ENCODE measurements at places on chromosomes 7 and 10.

DNA sequence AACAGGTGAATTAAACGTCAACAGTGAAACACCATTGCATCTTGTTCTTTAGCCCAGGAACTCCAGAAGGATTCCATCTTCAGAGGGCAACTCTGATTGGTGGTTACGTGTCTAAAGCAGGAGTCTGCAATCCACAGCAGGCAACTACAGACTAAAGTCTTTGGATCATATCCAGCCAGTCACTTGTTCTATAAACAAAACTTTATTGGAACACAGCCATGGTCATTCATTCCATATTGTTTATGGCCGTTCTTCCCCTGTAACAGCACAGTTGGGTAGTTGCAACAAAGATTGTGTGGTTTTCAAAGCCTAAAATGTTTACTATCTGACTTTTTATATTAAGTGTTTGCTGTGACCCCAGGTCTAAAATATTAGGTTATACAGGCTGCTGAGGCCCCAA lies 94.7 kb upstream of the IMMP2L start:
- DNase-seq = no peak

- DNase-seq = no peak
Measured at GRCh38 chr7:52504561-52504960, 530.9 kb upstream of the POM121L12 start.

- no peak for DNase-seq
Measured at GRCh38 chr10:79272353-79272752, 74.9 kb upstream of the PPIF start.

GRCh38 chr10:113689057-113689456 lies 9.3 kb downstream of the CASP7 start:
- DNase-seq = no peak

- DNase-seq = no peak
Measured at GRCh38 chr10:75276069-75276872, 40.5 kb upstream of the COMTD1 start.

- no peak for DNase-seq
Measured at GRCh38 chr10:128519581-128519980, 393.4 kb upstream of the MKI67 start.

DNA sequence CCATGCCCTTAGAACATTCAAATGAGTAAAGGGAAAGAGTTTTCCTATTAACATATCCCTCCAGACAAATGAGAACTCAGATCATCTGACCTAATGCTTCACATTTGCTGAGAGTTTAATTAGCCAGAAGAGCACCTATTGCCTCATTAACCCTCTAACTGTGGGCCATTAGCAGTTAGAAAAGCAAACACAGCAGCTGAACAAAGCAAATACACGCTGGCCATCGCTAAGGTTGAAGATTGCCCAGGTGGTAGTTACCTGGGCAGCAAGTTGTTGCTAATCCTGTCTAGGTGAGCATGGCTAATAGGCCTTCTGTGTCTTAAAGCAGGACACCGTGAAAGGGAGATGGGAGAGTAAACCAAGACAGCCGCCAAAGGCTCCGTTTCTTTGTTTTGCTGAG lies 49.9 kb upstream of the UCN3 start:
- no peak for DNase-seq

GRCh38 chr7:113289140-113289740 lies 170.9 kb upstream of the SMIM30 start:
- peak; percentile 35 for DNase-seq

DNA sequence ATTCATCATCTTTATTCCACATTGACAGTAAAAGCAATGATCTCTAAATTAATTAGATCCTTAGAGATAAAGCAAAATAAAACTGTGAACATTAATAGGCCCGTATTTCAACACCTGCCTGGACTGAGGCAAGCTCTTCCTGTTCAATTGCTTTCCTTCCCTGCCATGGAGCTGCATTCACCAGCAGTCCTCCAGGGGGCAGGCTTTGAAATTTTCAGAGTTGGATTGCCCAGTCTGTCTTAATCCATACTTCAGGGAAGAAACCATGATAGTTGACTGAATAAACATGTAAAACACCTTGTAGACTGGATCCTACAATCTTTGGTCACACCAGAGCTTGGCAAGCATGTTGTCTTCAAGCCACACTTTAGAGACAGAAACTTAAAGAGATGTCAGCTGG lies 936.6 kb downstream of the NRG3 start:
- DNase-seq = peak; percentile 3

- DNase-seq = no peak
Measured at GRCh38 chr10:88313878-88314277, 269.2 kb downstream of the RNLS start.

- peak; percentile 51 for DNase-seq
Measured at GRCh38 chr10:93999401-93999851, 5.7 kb downstream of the PLCE1 start.

DNA sequence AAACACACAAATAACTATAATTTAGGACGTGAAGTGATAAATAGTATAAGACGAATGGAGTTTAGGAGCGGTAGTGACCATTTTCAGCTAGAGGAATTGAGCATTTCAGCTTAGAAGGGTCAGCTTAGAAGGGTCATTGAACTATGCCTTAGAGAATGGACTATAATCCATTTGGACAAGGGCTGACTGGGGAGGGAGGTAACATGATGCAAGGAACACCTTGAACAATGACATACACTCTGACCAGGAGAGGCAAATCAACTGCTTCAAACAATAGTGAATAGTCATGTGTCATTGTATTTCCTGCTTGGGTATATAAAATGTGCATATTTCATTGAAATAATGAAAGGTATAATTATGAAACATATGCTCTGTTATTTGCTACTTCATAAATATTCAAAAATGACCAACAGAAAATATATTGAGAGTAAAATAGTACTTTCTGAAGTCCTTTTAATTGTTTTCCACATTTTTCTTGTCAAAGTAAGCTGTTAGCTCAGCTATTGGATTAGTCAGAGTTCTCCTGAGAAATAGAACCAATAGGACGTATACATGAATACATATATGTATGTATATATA lies 40.5 kb upstream of the WASL start:
- DNase-seq = no peak

GRCh38 chr10:59907537-59907917 lies 1.2 kb upstream of the CCDC6 start:
- DNase-seq = no peak

DNA sequence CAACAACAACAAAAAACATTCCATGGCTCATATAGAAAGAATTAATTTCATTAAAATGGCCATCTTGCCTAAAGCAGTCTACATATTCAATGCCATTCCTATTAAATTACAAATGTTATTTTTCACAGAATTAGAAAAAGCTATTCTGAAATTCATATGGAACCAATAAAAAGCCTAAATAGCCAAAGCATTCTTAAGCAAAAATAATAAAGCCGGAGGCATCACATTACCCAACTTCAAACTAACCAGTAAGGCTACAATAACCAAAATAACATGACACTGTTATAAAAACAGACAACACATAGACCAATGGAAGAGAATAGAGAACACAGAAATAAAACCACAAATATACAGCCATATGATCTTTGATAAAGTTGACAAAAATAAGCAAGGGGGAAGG lies 330.4 kb downstream of the KIF20B start:
- DNase-seq = no peak

DNA sequence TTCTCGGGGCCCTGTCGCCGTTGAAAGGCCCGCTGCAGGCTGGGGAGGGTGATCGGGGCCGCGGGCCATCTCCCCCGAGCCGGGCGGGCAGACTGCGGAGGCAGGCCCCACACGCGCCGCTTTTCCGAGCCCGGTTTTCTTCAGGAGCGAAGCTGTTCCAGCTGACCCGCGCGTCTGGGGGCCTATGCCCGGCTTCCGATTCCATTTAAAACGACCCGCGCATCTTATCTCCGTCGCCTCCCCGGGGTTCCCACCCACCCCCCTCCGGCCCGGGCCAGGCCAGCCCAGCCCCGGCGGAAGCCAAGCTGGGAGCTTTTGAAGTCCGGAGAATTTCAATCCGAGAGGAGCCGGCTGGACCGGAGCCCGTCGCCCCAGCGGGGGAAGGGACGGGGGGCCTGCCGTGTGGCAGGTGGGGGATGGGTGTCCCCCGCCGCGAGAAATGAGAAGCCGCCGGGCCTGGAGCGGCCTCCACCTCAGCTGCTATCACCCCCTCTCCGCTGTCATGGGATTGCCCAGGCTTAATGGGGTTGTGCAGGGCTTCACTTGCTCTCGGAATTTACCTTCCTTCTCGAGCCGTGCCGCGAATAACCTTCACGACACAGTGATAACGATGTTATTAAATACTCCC lies 3.1 kb upstream of the EVX1 start:
- peak; percentile 70 for DNase-seq

- no peak for DNase-seq
Measured at GRCh38 chr7:130222-130572, 62.2 kb upstream of the FAM20C start.

GRCh38 chr10:108112218-108112617 lies 947.7 kb upstream of the SORCS1 start:
- DNase-seq = peak; percentile 8

DNA sequence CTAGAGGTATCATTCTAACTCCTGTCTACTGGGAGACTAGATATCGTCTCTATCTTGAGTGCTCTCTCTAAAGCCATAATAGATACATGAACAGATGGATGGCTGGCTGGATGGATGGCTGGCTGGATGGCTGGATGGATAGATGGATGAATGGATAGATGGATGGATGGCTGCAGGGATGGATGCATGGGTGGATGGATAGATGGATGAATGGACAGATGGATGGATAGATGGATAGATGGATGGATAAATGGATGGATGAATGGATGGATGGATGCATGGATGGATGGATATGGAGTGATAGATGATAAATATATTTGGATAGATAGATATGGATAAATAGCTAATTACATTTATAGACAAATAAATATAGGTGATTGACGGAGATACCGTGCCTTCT lies 191.2 kb upstream of the KLF6 start:
- no peak for DNase-seq
